ENCODE measurements at places on chromosomes 2 and 18.

DNA sequence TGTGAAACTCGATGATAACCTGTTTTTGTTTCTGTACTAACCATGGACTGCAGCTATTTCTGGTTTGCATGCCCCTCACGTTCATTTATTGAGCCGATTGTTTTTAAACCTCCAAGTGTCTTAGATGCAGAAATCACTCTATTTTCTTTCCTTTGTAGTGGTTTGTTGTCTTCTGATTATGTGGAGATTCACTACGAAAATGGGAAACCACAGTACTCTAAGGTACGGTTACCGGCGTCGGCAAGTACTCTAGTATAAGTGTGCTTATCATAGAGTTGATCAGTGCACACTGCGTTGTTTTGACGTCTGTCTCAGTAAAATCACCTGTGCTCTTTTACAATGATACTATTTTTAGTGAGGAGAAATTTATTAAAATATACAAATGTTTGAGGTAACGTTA, 87.4 kb downstream of the ADAM23 start:
- no peak for DNase-seq

GRCh38 chr18:48583573-48583972, 44.7 kb downstream of the CTIF start:
- DNase-seq: no peak

GRCh38 chr2:231258701-231259100, 60.3 kb downstream of the ARMC9 start:
- DNase-seq: no peak

GRCh38 chr2:20745924-20746555, 76.9 kb downstream of the LDAH start:
- peak; percentile 43 for DNase-seq

DNA sequence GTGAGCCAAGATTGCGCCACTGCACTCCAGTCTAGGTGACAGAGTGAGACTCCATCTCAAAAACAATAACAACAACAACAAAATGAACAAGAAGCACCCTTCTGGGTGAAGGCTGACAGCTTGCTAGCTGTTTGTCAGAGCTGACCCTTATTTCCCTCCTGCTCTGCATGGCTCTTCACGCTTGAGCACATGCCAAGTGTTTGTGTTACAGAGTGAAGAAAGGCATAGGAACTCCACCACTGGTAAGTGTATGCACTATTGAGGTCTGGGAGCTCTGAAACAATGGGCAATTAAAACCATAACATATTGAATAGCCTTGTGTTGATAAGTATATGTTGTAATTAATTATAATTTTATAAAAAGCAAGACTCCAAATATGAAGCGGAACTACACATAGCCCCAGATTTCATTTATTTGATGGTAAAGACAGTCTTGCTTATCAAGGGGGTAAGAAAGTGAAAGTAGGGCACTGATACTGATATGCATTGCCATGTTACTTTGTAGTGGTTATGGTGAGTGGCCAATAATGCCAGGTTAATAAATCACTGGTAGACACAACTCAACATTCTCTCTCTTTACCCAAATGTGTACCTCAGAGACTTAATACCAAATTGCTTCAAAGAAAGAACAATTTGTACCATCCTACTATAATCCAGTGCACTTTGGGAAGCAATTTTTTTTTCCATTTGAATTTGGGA, 163.4 kb downstream of the VWC2L start:
- peak; percentile 29 for DNase-seq
